ENCODE measurements at places on chromosomes 6 and 20.

DNA sequence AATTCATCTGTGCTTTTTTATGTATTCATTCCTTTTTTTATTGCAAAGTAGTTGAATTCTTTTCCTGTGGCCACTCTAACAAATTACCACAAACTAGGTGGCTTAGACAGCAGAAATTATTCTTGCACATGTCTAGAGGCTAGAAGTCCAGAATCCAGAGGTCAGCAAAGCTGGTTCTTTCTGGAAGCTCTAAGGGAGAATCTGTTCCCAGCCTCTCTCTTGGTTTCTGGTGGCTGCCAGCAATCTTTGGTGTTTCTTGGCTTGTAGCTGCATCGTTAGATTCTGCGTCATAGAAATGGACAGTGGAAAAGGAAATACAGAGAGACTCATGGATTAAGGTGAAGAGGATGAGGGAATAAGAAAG is 39.3 kb downstream of the GSTA2 start:
- no peak overlapping the region for H3K4me3 ChIP-seq
- H3K36me3 ChIP-seq, result no peaks in the 10 kb centered on the region
- peaks cover 35% of the 10 kb centered on the region for H3K4me1 ChIP-seq
- no peaks in the 10 kb centered on the region for H3K27me3 ChIP-seq

DNA sequence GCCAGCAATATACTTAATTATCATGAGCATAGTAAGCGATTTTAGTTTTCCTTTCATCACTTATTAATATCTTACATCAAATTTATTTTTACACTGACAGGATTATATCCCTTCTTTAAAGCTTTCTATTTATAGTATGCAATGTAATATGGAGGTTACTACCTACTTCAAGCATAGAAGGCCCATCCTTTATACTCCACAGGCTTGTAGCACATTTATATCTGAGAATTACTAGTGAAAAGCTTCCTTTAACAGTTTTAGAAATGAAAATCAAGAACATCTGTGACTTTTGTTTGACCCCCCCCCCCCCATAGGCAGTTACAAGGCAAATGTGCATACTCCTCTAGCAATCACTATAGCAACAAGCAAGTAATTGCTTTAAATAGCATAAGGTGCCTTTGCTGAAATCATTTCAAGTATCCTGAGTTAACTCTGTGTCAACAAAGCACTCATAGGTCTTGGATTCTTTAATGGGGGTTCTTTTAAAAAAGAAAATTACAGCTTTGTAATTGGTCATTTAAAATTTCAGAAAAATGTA is 917.7 kb downstream of the PHF3 start:
- H3K4me3 ChIP-seq, result no peak overlapping the region
- no peak overlapping the region for H3K27ac ChIP-seq
- no peaks in the 10 kb centered on the region for H3K36me3 ChIP-seq
- H3K4me1 ChIP-seq, result no peaks in the 10 kb centered on the region
- no peak for DNase-seq

DNA sequence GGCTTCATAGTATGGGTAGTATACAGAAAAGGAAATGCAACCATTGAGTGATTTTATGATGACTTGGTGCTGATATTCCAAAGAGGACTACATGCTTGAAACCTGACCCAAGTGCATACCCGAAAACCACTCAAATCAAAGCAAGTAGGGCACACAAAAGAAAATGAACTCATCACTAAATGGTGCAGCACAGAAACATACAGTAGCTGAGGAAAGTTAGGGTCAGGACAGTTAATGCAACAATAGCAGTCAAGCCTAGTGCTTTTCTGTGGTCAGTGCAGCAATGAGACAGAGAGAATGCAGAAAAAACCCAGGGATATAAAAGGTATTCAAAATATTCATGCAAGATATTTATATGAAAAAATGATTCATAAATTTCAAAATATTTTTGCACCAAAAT is 711.1 kb downstream of the EPHA7 start:
- no peaks in the 10 kb centered on the region for H3K36me3 ChIP-seq
- no peaks in the 10 kb centered on the region for H3K4me1 ChIP-seq
- H3K27ac ChIP-seq, result no peak overlapping the region
- no peaks in the 10 kb centered on the region for H3K27me3 ChIP-seq

- no peak overlapping the region for H3K4me3 ChIP-seq
- no peak overlapping the region for H3K27ac ChIP-seq
- H3K4me1 ChIP-seq, result no peaks in the 10 kb centered on the region
- DNase-seq, result no peak
Observed at GRCh38 chr20:13874394-13875157, 89.7 kb downstream of the NDUFAF5 start.

DNA sequence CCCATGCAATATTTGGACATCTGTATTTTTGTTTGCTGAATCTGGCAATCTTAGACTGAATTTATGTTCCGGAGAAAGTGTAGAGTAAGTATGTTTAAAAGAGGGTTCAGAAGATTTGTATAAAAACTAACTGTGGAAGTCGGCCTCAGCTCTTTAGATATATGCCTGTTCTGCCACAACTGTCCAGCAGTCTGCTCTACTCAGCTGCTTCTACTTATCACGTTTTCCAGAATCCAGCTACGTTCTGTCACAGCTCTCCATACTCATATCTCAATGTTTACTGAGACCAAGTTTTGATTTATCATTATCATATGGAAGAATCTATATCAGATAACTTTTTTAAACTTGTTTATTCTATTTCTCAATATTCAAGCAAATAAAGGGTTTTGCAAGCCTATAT is 721.3 kb downstream of the EYS start:
- no peak overlapping the region for H3K4me3 ChIP-seq
- no peaks in the 10 kb centered on the region for H3K36me3 ChIP-seq
- H3K27ac ChIP-seq, result no peak overlapping the region
- no peak for DNase-seq

DNA sequence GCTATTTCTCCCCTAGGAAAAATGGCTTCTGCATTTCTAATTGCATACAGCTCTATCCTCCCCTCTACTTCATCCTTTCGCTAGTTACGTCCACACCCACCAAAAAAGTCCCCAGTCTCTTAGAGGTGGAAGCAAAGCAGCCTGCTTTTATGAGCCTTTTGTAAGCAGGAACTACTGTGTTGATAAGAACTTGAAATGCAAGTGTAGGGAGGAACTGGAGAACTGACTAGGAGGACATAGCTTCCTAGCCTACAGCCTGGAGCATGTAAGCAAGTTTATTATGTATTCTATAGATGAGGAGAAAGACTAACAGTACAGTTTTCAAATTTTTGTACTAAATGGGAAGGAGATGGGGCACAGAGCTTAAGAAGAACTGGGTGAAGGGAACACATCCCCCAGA is 10.3 kb downstream of the ARHGAP18 start:
- H3K27ac ChIP-seq, result no peak overlapping the region
- no peak overlapping the region for H3K4me3 ChIP-seq
- H3K27me3 ChIP-seq, result no peaks in the 10 kb centered on the region
- no peak for DNase-seq

DNA sequence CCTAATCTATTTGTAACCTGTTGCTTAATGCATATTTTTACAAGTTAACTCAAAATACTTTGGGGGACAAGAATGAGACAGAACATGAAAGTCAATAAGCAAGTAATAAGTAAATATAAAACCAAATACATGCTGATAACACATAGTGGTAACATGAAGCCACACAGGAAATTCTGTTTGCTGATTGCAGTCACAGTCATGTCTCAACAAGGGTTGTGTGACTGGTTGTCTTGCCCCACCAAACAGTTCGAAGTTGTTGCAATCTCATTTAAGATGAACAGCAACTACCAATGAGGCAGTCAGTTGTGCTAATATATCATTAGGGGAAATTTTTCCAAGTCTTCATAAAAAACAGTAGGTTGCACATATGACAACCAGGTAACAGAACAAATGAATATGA is 14.5 kb downstream of the CD24 start:
- H3K36me3 ChIP-seq, result no peaks in the 10 kb centered on the region
- no peak for DNase-seq
- no peak overlapping the region for H3K27ac ChIP-seq
- no peaks in the 10 kb centered on the region for H3K27me3 ChIP-seq

GRCh38 chr6:152364866-152365265 is 272.3 kb downstream of the SYNE1 start:
- H3K27me3 ChIP-seq, result no peaks in the 10 kb centered on the region
- no peaks in the 10 kb centered on the region for H3K4me1 ChIP-seq
- DNase-seq, result no peak
- peaks cover 69% of the 10 kb centered on the region for H3K36me3 ChIP-seq
- H3K27ac ChIP-seq, result no peak overlapping the region

DNA sequence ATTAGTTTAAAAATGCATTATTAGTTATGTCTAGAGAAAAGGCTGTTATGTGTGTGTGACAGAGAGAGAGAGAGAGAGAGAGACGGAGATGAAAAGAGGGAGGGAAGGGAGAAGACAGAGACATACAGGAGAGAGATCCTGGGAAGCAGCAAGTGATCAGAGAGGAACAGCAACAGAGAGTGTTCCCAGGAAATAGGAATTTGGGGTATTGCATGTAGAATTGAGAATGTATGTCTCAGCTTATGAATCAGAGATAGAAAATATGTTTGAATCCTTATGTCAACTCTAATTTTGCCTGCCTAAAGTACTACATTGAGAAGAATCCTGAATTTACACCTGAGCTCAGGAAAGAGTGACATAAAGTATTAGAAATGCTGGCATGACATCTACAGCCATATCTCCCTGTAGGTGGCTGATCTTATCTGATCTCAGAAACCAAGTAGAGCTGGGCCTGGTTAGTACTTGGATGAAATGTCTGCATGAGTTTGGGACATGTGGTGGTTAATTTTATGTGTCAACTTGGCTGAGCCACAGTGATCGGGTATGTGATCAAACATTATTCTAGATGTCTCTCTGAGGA is 130.6 kb downstream of the TENT5A start:
- no peak overlapping the region for H3K27ac ChIP-seq
- no peak overlapping the region for H3K4me3 ChIP-seq
- H3K4me1 ChIP-seq, result peaks cover 4% of the 10 kb centered on the region

DNA sequence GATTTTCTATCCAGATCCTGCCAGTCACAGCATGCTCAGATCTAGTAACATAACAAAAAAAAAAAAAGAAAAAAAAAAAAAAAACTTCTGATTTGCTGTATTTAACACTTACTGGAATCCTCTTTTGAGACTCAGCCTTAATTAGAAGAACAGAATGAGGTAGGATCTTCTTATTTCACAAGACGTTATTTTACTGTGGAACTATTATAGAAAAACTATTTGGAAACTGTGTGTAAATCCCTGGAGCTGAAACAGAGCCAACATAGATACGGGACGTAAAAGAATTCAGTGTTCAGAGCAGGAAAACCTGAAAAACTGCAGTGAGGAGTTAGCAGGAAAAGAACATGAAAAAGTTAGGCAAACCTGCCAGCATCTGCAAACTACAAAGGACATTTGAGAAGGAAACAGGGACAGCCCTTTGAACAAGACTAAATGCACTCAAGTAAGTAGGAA is 3.4 kb upstream of the ZNF217 start:
- H3K27me3 ChIP-seq, result no peaks in the 10 kb centered on the region
- H3K4me1 ChIP-seq, result peaks cover 17% of the 10 kb centered on the region
- H3K36me3 ChIP-seq, result no peaks in the 10 kb centered on the region
- no peak overlapping the region for H3K27ac ChIP-seq

DNA sequence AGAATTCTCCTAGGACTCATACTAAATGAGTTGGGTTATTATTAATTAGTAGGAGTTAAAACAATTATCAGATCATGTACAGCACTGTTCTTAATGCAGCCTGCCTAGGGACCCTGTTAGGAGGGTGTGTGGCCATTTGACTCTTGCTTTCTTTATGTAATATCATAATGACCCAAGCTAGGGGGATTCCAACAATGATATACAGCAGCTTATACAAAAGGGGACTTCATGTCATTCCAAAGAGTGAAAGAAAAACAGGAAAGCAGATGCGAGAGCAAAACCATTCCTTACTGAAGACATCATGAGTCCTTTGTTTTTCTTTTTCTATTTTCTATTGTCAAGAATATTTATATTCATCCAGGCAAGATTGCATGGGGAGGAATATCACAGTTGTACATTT is 455.2 kb downstream of the PLCB1 start:
- no peaks in the 10 kb centered on the region for H3K36me3 ChIP-seq
- H3K27ac ChIP-seq, result no peak overlapping the region
- H3K27me3 ChIP-seq, result no peaks in the 10 kb centered on the region
- DNase-seq, result no peak
- H3K4me1 ChIP-seq, result 0 out of 2 replicates have a peak, but pooled peaks cover 3% of the 10 kb centered on the region

DNA sequence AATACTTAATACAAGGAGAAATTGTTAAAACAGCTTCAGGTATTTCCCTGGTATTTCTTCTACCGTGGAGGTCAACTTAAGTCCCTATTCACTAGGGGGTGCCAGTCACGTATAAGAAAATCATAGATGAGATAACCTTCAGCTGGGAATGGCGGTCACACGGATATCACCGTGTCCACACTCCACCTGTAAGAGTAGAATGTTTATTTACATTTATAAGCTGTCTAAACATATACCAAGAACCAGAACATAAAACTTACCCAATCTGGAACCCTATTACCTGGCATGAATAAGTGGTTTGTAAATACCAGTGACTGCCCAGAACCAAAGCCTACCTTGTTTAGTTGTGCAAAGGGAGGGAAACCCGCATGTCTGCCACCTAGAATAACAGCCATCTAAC is 1.9 kb upstream of the ELOVL4 start:
- DNase-seq, result peak; percentile 85
- no peaks in the 10 kb centered on the region for H3K27me3 ChIP-seq
- peaks cover 8% of the 10 kb centered on the region for H3K4me1 ChIP-seq
